ENCODE measurements at places on chromosomes 1 and 21.
A peak's percentile ranks its signal among the peaks of the same experiment; 100 is the strongest.

GRCh38 chr1:82517586-82517985 lies 716.9 kb downstream of the ADGRL2 start:
- DNase-seq = peak; percentile 2

DNA sequence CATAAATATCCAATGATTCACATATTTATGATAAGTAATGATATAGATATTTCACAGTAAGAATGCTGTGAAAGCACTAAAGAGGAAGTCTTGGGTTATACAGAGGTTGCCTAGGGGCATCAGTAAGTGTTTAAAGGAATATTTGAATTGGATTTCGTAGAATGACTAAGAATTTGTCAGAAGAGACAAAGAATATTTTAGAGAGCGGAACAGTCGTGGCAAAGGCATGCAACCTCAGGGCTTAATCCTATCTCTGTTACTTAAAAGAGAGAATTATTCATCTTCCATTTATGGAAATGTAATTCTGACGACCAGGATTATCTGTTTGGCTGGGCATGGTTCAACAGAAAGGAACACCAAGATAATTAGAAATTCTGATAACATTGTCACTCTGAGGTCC lies 171.9 kb upstream of the NR5A2 start:
- DNase-seq = no peak

DNA sequence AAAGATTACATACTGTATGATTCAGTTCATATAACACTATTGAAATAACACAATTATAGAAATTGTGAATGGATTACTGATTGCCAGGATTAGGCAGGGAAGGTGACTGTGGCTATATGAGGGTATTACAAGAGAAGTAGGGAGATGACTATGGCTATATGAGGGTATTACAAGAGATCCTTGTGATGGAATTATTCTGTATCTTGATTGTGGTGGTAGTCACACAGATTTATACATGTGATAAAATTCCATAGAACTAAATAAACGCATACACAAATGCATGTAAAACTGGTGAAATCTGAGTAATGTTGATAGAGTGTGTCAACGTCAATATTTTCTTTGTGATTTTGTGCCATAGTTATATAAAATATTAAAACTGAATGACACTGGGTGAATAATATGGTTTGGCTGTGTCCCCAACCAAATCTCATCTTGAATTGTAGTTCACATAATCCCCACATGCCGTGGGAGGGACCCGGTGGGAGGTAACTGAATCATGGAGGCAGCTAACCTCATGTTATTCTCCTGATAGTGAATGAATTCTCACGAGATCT lies 615.6 kb upstream of the PKN2 start:
- DNase-seq = no peak

DNA sequence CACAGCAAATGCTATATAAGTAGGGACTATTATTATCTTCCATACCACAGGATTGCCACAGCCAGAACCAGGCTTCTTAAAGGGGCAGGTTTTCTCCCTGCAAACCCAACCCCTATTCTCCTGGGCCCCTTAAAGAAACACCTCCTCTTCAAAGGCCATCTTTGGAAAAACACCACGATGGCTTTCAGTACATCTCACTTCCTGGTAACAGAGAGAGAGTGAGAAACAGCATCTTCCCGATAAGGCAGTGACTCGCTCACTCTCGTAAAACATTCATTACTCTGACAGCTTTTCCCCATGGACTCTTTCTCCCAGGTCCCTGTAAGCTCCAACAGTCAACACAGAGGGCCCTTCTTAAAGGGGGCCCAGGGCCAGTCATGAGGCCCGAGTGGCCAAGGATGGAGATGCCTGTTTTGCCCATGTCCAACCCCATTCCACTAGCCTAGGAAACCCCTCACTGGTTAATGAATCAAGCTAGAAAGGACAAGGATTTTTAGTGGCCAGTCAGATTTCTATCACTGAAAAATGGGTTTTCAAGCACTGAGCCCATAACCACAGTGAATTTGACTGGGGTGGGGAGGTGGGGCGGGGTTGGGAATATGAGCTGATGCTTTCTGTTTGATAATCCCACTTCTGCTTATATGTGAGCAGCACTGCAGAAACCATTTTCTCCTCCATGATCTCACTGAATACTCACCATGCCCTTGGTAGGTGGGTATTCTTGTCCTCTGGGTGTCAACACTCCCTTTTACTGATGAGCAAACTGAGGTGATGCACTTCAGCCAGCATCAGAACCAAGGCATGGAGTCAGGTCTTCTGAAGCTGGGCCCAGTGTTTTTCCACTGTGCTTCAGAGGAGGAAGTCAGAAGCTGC lies 3.6 kb upstream of the NAV1 start:
- DNase-seq = no peak

- no peak for DNase-seq
These were observed 648 bp upstream of the TRAPPC3 start for GRCh38 chr1:36149973-36150295.

DNA sequence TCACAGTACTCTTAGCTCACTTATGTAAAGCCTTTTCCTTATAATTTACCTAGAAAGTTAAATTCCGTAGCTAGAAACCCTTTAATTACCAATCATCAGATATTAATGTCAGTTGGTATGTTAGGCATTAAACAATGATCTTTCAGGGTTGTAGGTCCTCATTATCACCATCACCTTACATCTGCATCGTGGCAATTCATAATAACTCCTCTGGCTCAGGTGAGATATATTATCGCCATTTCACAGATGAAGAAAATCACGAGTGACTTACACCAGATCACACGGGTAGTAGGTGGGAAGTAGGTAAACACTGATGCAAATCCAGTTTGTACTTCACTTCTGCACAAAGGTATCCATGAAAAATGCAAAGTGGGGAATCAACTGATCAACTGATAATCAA lies 639 bp downstream of the NUP133 start:
- no peak for DNase-seq

DNA sequence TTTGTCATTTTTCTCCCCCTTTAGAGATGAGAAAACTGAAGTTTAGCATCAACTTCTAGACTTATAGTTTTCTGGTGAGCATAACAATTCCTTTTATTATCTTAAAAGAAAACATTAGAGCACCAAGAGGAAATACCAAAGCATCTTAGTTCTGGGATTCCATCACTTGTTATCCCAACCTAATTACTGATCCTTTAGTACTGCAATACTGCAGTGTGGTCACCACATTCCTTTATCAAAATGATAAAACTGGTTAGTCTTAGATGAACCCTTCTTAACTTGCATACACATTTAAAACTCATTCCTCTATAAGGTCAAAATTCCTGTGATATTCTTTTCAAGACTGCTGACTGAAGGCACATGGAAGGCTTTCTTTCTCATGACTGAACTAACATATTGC lies 23.1 kb downstream of the SOD1 start:
- DNase-seq = no peak

DNA sequence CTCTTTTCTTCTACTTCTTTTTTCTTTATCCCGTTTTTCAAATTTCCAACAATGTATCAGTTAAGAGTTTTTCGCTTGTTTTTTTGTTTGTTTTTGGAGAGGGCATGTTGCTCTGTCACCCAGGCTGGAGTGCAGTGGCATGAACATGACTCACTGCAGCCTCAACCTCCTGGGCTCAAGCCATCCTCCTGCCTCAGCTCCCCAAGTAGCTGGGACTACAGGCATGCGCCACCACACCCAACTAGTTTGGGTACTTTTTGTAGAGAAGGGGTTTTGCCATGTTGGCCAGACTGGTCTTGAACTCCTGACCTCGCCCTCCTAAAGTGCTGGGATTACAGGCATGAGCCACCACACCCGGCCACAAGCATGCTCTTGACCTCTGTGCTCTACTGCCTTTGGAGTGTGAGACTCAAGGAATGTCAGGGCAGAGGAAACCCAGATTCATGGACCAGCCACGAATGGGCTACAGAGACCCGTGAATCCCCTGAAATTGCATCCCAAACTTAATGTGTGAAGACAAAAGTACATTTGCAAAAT lies 65.1 kb upstream of the HSD17B7 start:
- no peak for DNase-seq

DNA sequence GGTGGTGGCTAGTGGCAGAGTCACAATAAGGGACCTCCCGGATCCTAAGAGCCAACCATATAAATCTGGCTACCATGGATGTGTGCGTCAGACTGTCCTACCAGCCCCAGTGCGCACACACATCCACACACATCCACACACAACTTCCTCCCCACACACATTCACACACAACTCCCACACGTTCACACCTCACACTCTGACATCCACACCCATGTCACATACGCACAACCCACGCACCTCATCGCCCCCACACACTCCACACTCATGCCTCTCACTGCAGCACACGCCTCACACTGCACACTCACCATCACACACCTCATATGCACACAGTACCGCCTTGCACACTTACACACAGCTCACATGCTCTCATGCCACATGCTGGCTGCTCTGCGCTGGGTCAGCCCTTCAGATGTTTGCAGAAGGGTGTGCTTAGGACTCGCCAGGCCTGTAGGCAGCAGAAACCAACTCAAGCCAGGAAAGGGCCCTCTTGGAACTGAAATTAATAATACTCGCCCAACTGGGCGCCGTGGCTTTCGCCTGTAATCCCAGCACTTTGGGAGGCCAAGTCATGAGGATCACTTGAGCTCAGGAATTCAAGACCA lies 3.0 kb downstream of the LDLRAD2 start:
- no peak for DNase-seq

DNA sequence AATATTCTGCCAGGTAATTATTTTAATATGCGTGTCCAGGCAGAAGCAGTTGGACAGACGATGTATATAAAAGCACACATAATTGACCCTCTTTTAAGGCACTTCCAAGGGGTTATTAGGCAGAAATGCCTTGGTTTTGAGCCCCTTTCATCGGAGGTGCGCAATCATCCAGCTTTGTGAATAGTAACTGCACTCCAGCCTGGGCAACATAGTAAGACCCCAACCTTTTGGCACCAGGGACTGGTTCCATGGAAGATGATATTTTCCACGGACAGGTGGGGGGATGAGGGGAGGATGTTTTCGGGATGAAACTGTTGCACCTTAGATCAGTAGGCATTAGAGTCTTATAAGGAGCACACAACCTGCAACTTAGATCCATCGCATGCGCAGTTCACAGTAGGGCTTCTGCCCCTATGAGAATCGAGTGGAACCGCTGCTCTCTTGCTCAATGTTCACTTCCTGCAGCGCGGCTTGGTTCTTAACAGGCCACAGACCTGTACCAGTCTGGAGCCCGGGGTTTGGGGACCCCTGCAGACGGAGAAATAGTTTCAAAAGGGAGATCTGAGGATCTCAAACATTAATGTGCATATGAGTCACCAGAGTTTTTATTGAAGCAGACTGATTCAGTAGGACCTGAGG lies 1.8 kb upstream of the MCOLN2 start:
- no peak for DNase-seq

Measured in iPS DF 19.7 (cell line).